ENCODE measurements at places on chromosomes 1 and 21.

DNA sequence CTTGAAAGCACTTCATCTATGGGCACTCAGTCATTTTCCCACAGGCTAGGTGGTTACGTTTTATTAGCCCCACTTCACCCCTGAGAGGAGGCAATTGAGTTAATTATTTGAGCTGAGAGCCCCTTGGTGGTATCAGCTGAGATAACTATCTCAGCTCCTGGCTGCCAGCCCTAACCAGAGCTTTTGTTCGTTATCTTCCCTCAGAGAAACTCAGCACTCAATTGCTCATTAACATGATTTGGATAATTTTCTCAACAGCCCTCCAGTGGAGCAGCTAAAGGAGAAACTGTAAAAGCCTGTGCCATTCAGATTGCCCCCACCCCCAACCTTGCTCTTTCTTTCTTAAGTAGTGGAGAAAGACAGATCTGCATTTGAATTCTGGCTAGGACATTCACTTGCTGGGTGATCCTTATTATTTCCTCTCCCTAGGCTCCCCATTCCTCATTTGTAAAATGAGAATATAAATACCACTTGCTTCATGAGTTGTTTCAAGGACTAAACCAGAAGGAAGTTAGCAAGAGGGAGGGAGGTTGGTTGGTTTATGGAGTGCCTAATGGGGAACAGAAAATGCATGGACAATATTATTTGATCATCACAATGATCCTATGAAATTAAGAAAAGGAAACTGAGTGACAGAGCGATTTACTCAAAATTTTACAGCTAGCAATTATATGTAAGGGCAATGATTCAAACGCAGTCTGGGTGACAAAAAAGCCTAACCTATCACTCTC is 218.7 kb upstream of the FGGY start:
- no peak for DNase-seq

GRCh38 chr1:151984313-151984956 is 9.2 kb downstream of the S100A10 start:
- no peak for DNase-seq

- no peak for DNase-seq
Observed at GRCh38 chr1:157431751-157432150, 120.6 kb downstream of the FCRL5 start.

- no peak for DNase-seq
Observed at GRCh38 chr1:147651466-147651865, 18.9 kb downstream of the ACP6 start.

GRCh38 chr1:1075148-1075935 is 1.2 kb upstream of the RNF223 start:
- DNase-seq, result no peak

GRCh38 chr1:221284028-221284427 is 404.8 kb downstream of the HLX start:
- DNase-seq, result no peak

- DNase-seq, result no peak
Observed at GRCh38 chr1:232917053-232917452, 33.4 kb upstream of the NTPCR start.

- no peak for DNase-seq
Observed at GRCh38 chr1:71559880-71560279, 479.0 kb upstream of the ZRANB2 start.

DNA sequence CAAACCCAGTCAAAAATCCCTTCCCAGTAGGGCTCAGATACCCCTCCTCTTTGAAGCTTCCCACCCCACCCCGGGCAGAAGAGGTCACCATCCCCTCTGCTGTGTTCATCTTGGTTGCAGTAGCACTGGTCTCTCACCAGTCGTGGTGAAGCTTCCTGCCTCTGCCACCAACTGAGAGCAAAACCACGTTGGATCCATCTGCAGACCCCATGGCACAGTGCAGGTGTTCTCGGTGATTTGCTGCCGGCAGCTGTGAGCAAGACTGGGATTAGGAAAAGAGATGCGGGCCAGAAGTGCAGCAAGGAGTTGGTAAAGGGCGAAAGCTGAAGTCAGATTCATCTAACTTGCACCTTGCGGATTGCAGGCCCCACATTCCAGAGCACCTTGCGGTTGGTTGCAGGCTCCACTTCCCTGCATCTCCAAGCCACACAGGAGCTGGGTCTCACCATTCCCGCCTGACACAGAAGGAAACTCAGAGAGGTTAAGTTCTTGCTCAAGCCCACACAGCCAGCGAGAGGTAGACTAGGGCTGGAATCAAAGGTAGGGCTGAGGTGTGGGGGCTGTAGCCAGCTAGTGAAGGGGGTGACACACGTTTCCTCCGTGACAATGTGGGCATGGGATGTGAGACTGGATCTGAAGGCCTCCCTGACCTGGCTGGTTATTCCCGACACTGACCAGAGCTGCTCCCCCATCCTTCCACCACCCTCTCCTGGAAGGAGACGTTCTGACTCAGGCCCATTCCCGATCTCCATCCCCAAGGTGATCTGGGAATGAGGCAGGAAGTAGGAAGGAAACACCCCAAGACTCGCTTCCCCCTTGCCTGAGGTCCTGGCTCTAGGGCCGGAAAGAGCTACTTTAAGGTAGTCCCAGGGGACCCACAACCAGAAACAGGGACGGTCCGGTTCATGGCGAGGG is 3.3 kb upstream of the FAM110D start:
- no peak for DNase-seq
